Anterior cingulate cortex (tissue), 58 donors: ENCODE measurements at places on chromosomes 16 and 17.

- DNase-seq = no peak
These were observed 343.0 kb upstream of the ZFHX3 start for GRCh38 chr16:73390936-73391335.

DNA sequence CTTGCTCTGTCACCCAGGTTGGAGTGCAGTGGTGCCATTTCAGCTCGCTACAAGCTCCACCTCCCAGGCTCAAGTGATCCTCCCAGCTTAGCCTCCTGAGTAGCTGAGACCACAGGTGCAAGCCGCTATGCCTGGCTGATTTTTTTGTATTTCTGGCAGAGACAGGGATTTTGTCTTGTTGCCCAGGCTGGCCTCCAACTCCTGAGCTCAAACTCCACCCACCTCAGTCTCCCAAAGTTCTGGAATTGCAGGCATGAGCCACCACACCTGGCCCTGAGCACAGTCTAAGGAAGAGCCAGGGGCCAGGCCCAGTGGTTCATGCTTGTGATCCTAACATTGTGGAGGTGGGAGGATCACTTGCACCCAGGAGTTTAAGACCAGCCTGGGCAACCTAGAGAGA lies 21.8 kb upstream of the BCO1 start:
- no peak for DNase-seq

DNA sequence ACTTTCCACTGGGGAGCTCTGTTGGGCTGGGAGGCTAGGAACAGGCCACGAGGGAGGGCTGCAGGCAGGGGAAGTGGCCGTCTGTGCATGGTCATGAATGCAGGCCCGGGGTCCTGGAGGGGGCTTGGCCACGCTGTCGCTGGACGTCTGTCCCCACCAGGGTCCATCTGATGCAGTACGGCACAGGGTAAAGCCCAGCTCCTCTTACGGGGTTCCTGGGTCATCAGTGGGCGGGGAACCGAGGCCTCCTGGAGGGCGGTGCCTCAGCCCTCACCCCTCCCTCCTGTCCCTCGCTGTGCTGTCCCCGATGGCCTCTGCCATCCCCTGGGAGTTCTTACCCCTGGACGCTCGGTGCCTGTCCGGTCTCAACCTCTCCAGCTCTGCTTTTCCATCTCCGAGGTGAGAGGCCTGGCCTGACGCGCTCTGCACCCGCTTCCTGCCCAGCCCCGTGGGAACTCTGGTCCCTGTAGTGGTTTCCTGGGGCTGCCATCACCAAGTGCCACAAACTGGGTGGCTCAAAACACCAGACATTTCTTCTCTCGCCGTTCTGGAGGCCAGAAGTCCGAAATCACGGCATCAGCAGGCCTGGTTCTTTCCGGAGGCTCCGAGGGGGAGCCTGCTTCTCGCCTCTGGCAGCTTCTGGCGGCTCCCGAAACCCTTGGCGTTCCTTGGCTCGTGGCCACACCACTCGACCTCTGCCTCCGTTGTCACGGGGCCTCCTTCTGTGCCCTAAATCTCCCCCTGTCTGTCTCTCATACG lies 182.8 kb downstream of the SEC14L1 start:
- DNase-seq = no peak

DNA sequence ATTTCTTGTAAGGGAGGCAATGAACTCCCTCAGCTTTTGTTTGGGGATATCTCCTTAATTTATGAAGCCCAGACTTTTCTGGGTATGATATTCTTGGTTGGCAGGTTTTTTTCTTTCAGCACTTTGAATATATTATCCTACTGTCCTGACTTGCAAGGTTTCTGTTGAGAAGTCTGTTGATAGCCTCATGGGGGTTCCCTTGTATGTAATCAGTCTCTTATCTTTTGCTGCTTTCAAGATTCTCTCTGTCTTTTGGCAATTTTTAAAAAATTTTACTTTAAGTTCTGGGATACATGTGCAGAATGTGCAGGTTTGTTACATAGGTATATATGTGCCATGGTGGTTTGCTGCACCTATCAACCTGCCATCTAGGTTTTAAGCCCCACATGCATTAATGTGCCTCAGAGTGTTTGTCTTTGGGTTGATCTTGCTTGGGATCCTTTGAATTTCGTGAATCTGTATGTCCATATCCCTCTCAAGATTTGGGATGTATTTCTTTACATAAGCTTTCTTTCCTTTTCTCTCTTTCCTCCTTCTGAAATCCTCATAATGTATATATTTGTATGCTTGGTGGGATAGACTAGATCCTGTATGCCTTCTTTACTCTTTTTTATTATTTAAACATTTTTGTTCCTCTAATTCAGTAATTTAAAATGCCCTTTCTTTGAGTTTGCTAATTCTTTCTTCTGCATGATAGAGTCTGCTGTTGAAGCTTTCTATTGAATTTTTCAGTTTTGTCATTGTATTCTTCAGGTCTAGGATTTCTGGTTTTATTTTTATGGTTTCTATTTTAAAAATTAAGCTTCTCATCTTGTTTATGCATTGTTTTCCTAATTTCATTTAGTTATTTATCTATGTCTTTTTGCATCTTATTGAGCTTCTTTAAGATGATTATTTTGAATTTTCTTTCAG lies 5.2 kb upstream of the KRT25 start:
- no peak for DNase-seq

- no peak for DNase-seq
These were observed 136.7 kb upstream of the HS3ST2 start for GRCh38 chr16:22677024-22677830.

- no peak for DNase-seq
These were observed 13.1 kb downstream of the RAPGEFL1 start for GRCh38 chr17:40190197-40191021.

DNA sequence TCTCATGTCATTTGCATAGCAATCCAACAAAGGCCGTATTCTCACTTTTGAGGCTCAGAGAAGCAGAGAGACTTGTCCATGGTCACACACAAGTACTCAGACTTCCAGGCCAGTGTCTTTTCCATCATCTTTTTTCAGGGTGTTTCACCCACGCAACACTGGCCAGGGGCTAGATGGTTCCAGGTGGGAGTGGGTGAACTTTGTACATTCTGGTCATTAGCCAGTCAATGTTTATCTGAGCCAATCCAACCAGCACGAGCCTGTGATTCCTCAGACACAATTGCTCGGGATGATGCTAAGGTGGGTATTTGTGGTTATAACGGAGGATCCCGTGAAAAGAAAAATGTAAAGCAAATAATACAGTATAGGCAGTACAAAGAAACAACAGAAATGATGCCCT lies 56.3 kb downstream of the ZFHX3 start:
- no peak for DNase-seq

- DNase-seq = no peak
These were observed 7.7 kb upstream of the TUBG2 start for GRCh38 chr17:42651392-42651791.

GRCh38 chr17:34847938-34848337 lies 113.3 kb downstream of the CCT6B start:
- DNase-seq = no peak

GRCh38 chr16:28309811-28310311 lies 17.5 kb downstream of the SBK1 start:
- no peak for DNase-seq

DNA sequence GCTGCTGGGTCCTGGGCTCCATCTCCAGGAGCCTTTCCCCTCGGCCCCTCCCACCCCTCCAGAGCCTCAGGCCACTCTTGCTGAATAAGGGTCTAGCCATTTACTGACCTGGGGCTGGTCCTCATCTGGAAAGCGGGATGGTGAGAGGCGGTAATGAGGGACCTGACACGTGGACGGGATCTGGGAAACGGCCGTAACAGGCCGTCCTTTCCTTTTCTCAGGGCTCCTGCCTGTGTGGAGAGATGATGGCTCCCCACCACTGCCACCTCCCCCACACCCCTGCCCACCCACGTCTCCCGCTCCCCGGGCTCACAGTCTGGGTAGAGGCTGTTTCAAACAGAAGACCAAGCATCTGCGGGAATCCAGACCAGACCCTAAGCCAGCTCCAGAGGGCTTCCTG lies 20.6 kb upstream of the KCNJ12 start:
- DNase-seq = no peak

- DNase-seq = peak; percentile 52
These were observed 3.9 kb downstream of the SMIM5 start for GRCh38 chr17:75637143-75637538.

DNA sequence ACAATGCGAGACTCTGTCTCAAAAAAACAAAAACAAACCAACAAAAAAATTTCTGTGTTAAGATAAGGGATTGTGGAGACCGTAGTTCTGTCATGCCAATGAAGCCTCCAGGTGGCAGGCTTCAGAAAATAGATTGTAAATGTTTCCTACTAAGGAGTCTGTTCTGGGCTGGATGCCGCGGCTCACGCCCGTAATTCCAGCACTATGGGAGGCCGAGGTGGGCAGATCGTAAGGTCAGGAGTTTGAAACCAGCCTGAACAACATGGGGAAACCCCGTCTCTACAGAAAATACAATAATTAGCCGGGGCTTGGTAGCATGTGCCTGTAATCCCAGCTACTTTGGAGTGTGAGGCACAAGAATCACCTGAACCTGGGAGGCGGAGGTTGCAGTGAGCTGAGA lies 4.4 kb upstream of the SNX29 start:
- DNase-seq = no peak

DNA sequence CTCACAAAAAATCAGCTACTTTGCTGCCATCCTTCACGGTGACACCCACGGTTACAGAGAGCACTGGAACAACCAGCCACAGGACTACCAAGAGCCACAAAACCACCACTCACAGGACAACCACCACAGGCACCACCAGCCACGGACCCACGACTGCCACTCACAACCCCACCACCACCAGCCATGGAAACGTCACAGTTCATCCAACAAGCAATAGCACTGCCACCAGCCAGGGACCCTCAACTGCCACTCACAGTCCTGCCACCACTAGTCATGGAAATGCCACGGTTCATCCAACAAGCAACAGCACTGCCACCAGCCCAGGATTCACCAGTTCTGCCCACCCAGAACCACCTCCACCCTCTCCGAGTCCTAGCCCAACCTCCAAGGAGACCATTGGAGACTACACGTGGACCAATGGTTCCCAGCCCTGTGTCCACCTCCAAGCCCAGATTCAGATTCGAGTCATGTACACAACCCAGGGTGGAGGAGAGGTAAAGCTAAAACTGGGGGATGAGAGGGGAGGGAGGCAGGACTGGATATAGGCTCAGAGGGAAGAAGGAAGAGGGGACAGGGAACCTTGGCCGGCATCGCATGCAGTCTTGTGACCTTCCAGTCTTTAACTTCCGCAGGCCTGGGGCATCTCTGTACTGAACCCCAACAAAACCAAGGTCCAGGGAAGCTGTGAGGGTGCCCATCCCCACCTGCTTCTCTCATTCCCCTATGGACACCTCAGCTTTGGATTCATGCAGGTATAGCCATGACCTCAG lies 581 bp downstream of the CD68 start:
- no peak for DNase-seq

DNA sequence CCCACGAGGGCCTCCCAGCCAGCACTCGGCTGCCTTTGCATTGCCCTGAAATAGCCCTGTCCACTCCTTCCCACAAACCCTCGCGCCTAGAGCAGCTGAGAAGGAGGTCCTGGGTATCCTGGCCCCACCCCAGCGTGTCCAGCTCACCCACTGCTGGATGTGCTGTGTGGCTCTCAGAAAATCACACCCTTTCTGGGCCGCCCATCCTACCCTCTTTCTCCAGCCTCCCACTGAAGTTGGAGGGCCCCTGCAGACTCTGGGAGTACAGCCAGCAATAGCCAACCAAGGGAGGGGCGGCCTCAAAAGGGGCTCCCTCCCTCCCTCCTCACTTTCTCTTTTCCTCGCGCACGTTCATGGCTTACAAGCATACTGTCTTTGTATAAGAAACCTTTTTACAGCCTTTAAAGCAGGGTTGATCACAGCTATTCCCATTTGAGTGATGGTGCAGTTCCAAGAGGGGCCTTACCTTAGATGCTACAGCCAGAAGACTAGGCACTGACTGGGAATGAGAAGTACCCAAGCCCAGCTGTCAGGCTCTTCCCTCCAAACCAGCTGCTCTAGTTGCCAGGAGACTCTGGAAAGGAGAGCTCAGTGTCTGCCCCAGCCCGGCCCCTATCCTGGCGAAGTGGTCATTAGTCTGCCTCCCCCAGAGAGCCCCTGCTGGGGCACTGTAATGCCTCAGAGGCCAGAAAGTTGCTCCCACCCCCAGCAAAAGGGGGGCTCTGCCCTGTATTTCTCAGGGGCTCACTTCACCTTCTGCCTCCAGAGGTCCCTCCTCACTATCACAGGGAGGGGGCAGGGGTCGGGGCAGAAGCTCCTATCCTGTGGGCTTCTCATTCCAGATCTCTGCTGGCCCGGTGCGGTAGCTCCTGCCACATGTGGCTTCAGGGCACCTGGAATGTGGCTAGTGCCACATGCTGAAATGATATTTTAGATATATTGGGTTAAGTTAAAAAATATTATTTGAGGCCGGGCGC lies 38.1 kb downstream of the DCAKD start:
- DNase-seq = peak; percentile 3

GRCh38 chr17:57877803-57878377 lies 28.0 kb upstream of the MRPS23 start:
- DNase-seq = no peak

- no peak for DNase-seq
These were observed 110.4 kb downstream of the MRTFB start for GRCh38 chr16:14181371-14182050.

GRCh38 chr16:68385371-68385770 lies 62.9 kb downstream of the SMPD3 start:
- no peak for DNase-seq

DNA sequence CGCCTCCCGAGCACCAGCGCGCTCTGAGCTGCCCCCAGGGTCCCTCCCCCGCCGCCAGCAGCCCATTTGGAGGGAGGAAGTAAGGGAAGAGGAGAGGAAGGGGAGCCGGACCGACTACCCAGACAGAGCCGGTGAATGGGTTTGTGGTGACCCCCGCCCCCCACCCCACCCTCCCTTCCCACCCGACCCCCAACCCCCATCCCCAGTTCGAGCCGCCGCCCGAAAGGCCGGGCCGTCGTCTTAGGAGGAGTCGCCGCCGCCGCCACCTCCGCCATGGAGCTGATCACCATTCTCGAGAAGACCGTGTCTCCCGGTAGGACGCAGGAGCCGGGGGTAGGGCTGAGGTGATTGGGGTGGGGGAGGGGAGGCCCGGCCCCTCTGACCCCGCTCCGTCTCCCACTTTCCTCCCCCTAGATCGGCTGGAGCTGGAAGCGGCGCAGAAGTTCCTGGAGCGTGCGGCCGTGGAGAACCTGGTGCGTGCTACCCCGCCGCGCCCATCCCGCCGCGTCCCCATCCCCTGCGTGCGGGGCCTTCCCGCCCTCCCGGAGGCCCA lies 329 bp downstream of the KPNB1 start:
- DNase-seq = peak; percentile 66

DNA sequence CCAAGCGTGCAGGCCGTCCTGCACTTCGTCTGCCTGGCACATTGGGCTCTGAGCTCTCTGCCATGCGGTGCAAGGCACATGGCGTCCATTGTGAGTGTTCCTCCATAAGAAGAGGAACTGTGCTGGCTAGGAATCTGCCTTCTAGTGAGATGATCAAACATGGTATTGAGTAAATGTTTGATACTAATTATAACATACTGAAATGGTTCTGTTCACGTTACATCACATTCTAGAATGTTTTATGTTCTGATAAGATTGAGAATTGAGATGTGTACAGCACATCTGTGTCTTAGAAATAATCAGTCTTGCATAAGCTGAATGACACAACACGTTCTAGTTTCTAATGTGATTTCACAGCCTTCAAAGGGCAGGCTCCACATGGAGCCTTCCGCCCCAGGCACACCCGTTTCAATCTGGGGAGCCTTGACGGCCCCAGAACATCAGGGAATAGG lies 42.9 kb downstream of the USP10 start:
- DNase-seq = no peak

- DNase-seq = no peak
These were observed 13.0 kb downstream of the CARD14 start for GRCh38 chr17:80182845-80183223.

GRCh38 chr17:29240968-29241963 lies 5.4 kb upstream of the CRYBA1 start:
- peak; percentile 27 for DNase-seq
